ENCODE measurements at places on chromosomes 5 and 9.
A peak's percentile ranks its signal among the peaks of the same experiment; 100 is the strongest.

GRCh38 chr9:69740872-69741505 is 18.8 kb downstream of the PTAR1 start:
- no peak for DNase-seq

DNA sequence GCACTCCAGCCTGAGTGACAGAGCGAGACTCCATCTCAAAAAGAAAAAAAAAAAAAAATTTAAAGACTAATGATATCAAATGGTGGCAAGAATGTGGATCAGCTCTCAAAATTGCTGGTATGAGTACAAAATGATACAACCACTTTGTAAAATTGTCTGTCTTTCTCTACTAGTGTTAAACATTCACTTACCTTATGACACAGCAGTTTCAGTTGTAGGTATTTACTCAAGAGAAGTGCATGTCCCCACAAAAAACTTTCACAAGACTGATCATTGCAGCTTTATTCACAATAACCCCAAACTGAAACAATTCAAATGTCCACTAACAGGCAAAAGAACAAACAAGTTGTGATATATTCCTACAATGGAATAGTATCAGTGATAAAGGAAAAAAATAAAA is 14.7 kb upstream of the CETN3 start:
- no peak for DNase-seq

DNA sequence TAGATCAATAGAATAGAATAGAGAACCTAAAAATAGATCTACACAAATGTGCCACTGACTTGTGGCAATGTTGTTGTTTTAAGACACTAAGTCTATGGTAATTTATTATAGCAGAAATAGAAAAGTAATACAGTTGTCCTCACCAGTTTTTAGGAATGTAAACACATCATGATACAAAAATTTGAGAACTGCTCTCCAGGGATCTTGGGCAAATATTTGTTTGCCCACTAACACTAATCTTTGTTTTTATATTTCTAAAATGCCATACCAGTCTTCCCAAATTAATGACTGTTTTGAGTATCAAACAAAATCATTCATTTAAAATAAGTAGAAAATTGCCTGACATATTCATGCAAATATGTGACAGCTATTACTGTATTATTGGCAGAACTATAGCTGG is 297.6 kb downstream of the BRINP1 start:
- DNase-seq: no peak

DNA sequence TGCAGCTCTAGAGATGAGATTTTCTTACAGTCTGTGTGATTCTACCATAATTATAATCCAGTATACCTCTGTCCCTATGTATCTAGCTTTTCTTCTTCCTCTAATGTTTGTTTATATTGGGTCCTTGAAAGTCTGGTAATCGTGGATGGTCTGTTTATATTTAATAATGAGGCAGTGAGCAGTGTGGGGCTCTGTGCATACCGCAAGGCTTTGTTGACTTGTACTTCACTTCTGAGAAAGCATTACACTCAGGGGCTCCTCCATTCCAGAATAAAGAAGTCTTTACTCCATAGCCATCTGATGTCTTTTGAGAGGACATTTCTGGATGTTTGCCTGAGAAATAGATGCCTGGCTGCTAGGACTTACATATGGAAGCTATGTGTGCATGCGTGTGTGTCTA is 4.5 kb upstream of the MPDZ start:
- DNase-seq: no peak

GRCh38 chr9:109886617-109887016 is 106.6 kb downstream of the PALM2AKAP2 start:
- no peak for DNase-seq

DNA sequence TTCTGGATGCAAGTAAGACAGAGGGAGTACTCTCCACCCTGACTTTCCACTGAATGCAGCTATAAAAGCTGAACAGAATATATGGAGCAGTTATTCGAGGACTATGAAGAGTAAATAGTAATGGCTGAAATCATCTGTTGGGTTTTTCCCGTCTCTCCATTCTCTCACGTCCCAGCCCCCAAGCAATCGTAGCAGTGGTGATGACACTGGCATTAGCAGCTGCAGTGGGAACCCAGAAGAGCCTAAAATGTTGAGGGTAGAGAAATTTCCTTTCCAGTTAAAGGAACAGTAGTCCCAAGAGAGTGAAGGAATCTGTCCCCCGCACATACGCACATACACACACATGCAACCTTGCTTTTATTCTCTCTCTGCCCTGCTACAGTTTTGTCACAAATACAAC is 33.2 kb downstream of the MED27 start:
- DNase-seq: no peak

DNA sequence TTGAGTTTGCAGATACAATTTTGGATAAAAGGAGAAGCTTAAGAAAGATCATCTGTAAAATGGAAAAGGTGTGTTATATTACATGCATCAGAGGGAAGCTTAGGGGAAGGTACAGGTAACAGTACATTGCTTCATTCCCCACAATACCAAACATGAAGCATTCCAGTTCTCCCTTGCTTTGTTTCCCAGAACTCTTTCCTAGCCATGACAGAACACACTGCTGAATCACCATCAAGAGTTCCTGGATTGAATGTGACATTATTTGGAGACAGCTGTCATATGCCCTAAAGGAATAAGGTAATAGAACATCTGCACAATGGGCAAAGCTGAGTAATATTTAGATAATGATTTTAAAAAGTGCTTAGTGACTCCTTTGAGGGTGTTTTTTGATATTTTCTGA is 303.5 kb upstream of the ST8SIA4 start:
- no peak for DNase-seq

DNA sequence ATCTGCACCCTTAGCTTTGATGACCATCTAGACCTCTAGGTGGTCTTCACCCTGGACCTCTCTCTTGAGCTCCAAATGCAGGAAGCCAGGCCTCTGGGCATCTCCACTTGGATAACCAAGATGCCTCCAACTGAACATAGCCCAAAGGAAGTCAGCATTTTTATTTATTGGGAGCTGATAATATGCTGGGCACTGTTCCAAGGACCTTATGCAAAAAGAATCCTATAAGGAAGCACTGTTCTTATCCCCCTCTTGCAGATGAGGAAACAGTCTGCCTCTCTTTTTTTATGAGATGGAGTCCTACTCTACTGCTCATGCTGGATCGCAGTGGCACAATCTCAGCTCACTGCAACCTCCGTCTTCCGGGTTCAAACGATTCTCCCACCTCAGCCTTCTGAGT is 219.9 kb downstream of the CDK5RAP2 start:
- DNase-seq: no peak

DNA sequence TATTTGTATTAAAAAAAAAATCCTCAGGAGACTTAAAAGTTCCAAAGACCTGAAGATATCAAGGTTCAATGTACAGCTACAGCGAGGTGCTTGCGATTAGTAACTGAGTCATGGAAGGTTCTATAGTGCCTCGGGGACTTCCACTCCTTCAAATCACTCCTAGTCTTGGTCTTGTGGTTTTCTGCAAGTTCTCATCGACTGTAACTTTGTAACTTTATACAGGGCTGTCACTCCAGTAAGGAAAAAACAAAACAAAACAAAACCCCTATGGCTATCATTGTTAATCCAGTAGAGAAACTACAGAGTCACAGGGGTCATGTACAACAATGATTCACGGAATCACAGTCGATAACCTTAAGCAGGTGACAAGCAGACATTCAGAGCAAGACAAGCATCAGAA is 39.8 kb upstream of the SELENOP start:
- no peak for DNase-seq

- no peak for DNase-seq
Measured at GRCh38 chr9:100911273-100911672, 117.3 kb upstream of the PLPPR1 start.

- no peak for DNase-seq
Measured at GRCh38 chr5:14594378-14595074, 12.9 kb downstream of the OTULINL start.

GRCh38 chr5:124056326-124056990 is 544.5 kb downstream of the CSNK1G3 start:
- DNase-seq: no peak

- no peak for DNase-seq
Measured at GRCh38 chr5:170993476-170993875, 131.7 kb downstream of the RANBP17 start.

- DNase-seq: peak; percentile 81
Measured at GRCh38 chr5:10760096-10760920, 726 bp downstream of the DAP start.

GRCh38 chr9:112842555-112842954 is 48.1 kb downstream of the SLC46A2 start:
- DNase-seq: no peak

GRCh38 chr9:74173284-74173683 is 323.9 kb upstream of the RORB start:
- no peak for DNase-seq

DNA sequence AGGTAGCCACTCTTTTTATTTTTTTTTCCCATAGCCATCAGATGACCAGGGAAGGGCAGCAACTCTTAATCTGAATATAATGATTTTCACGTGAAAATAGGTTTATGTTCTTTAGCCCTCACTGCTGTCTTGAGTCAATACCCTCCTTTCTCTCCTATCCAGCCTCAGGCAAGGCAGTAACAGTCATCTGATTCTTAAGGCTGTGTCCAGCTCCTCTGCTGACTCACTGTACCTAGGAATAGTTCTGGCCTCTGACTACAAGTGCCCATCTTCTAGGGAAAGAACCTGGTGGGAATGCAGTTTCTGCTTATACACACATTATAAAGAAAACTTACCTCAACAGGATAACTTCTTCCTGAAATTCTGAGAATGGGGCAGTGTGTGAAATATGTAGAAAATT is 30.7 kb downstream of the DHX29 start:
- no peak for DNase-seq

- no peak for DNase-seq
Measured at GRCh38 chr5:142314606-142315005, 10.2 kb downstream of the SPRY4 start.

- no peak for DNase-seq
Measured at GRCh38 chr5:116736671-116737070, 162.0 kb upstream of the SEMA6A start.

GRCh38 chr5:168822745-168823281 is 243.6 kb upstream of the PANK3 start:
- DNase-seq: no peak

GRCh38 chr5:170542691-170543293 is 39.0 kb downstream of the KCNIP1 start:
- DNase-seq: no peak

- peak; percentile 57 for DNase-seq
Measured at GRCh38 chr5:135030956-135031812, 2.8 kb downstream of the PITX1 start.

DNA sequence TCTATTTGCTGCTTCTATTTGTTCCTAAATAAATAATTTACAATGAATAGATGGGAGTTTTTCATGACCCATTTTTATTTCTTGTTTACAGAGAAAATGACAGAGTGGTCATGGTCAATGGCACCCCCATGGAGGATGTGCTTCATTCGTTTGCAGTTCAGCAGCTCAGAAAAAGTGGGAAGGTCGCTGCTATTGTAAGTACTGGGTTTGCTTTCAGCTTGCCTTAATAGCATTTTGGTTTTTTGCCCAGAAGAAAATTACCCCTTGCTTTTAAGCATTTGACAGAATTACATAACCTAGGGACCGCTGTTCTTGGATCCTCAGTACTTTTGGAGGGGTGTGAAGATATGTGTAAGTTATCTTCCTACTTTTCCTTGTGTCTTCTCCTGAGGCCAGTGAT is 44.1 kb downstream of the TJP2 start:
- DNase-seq: no peak

- DNase-seq: no peak
Measured at GRCh38 chr9:16143310-16143709, 590.5 kb downstream of the CCDC171 start.

GRCh38 chr5:112570708-112571444 is 151.8 kb upstream of the EPB41L4A start:
- no peak for DNase-seq

- DNase-seq: no peak
Measured at GRCh38 chr5:68818870-68819269, 274.9 kb upstream of the SLC30A5 start.

DNA sequence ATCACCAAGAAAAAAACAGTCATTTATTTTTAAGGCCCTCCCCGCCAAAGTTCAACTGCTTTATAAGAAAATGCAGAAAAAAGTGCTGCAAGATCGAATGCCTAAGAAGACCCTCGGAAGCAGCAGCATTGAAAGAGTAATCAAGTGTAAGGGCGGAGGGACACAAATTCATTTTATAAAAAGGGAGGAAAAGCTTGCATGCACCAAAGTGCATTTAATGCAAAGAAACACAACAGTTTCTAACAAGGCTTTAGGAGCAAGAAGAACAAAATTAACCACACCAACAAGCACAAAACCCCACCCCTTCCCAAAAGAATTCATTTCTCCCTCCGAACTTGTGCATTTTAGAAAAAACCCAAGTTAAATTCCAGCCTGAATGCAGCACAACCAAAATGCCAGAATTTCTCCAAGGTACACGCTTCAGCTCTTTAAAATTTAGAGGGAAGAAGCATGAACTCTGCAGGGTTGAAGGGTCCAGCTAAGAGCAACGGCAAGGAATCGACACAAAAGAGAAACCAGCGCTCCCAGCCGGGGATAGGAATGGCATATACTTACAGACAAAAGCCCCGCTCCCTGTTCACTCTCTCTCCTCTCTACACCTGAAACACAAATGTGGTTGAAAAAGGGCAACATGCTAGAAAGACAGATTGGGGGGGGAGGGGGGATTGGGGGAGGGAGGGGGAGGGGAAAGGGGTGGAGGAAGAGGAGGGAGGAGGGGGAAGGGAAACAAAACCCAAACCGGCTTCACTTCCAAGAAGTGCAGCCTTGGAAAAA is at the start of gene NREP:
Gene NREP, minus strand, starts transcription at position 614 of the 774 bp plus-strand sequence. CDS start 1,422 bp downstream, outside the sequence.
- DNase-seq: no peak

GRCh38 chr5:51039424-51040329 is 343.6 kb upstream of the ISL1 start:
- no peak for DNase-seq

DNA sequence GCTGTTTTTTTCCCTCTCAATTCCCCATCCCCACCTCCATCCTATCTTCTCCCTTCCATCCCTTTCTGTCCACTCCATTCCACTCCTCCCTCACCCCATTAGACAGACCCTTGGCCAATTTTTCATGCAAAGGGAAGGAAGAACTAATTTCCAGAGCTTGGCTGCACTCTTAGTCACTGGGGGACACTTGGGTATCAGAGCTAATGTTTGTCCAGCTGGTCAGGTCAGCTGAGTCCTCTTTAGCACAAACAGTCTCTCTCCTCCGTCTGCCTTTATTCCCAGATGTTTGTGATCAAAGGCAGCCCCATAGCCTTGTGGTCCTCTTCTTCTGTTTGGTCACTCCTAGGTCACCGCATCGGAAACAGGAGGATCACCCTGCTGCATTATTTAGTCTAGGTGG is 148.5 kb downstream of the NMUR2 start:
- DNase-seq: no peak

DNA sequence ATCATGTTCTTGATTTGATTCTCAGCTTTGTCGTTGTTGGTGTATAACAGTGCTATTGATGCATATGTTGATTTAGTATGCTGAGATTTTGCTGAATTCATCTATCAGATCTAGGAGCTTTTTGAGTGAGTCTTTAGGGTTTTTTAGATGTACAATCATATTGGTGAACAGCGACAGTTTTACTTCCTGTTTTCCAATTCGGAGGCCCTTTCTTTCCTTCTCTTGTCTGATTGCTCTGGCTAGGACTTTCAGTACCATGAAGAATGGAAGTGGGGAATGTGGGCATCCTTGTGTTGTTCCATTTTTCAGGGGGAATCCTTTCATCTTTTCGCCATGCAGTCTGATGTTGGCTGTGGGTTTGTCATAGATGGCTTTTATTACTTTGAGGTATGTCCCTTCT is 100.4 kb downstream of the SGCD start:
- DNase-seq: no peak
